CD4-positive, alpha-beta T cell treated with Interleukin-4 for 4 hours (primary cell): ENCODE measurements at places on chromosomes 1 and 21.

DNA sequence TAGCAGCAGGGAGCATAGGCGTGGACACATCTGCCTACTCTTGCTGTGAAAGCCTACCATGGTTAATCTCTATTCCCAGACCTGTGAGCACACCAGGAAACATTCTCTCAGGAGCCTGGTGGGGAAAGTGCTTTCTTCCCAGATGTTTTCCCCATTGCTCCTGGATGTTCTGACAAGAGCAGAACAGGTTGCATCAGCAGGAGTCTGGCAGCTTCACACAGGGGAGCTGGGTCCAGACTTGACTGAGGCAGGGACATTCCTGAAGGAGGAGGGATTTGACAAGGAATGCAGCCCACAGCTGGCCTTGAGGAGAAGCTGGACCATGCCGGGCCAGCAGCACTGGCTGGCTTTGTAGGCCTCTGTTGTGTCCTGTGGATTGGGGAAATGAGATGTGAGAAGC, 21.0 kb upstream of the ARTN start:
- no peak for DNase-seq

GRCh38 chr1:46492269-46492853, 2.7 kb downstream of the DMBX1 start:
- DNase-seq = no peak

DNA sequence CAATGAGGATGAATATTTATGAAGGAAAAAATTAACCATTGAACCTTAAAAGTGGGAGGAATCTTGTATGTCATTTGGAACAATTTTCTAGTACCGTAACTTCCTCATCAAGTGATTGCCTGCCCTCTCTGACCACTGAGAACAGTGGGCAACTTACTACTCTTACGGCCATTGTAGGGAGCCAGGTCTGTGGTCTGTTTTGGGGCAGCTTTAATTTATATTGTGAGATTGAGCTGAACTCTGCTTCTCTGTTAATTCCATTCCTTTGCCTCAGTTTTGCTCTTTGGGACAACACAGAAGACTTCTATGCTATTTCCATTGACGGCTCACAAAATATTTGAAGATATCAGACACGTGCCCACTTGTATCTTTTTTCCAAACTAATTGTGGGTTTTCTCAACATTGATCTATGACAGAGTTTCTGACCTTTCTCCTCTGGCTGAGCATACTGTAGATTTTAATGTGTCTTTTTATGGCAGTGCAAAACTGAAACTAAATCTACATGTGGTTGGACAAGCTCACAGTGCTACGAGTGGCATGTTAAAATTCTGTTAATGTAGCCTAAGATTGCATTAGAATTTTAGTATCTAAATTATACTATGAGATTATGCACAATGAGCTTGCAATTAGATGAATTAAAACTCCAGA, 27.8 kb upstream of the ZNF281 start:
- peak; percentile 25 for DNase-seq

DNA sequence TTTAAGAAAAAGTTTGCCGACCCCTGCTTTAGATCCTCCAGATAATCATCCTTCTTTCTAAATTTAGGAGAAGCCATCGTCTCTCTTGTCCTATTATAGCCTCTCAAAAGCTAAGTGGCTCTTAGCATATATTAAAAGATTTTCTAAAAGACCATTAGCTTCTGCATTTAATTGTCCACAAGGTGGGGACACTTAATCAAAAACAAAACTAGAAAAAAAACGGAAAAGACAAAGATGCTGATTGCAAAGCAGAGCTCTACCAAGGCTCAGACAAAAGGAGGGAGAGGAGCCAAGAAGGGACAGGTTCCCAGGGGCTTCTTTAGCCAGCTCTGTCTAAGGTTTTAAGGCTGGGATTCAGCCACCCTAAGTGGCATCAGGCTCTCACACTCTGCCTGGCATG, 128.3 kb upstream of the HMGB4 start:
- DNase-seq = no peak

DNA sequence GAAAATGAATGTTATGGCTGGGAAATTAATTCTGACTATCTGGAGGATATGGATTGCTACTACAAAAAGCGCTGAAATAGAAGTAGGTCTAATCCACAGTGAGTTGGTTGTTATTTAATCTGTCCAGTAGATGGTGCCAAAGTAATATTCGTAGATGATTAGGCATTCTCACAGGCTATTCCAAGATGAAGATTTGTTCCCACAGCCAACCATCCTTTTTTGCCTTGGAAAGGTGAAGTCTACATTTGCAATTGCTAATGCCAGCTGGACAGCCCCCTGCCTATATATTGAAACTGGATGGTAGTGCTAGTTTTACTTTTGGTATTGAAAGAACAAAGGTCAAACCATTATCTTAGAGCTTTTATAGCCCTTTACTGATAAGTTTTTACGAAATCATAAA, 43.8 kb downstream of the RBM11 start:
- peak; percentile 19 for DNase-seq

- DNase-seq = no peak
Observed at GRCh38 chr1:204331847-204332487, 27.8 kb downstream of the PLEKHA6 start.

- no peak for DNase-seq
Observed at GRCh38 chr1:244449936-244450508, 1.7 kb downstream of the ADSS2 start.

DNA sequence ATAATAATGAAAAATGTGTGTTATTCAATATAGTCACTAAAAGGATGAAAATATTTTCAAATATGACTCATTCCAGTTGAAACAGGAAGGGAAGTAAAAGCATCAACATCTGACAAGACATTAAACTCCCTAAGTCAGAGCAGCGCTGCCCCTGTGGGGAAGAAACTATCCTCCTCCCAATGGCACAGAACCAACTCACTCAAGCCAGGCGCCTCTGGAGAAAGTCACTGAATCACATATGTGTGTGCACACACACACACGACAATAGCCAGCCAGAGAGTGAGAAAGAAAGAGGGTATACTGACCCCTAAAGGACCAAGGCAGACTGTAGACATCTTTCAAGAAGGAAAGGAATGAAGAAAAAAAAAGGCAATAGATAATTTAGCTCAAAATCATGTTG, 126.9 kb downstream of the SETD4 start:
- peak; percentile 8 for DNase-seq

GRCh38 chr21:36914244-36915013, 52.0 kb downstream of the HLCS start:
- no peak for DNase-seq

DNA sequence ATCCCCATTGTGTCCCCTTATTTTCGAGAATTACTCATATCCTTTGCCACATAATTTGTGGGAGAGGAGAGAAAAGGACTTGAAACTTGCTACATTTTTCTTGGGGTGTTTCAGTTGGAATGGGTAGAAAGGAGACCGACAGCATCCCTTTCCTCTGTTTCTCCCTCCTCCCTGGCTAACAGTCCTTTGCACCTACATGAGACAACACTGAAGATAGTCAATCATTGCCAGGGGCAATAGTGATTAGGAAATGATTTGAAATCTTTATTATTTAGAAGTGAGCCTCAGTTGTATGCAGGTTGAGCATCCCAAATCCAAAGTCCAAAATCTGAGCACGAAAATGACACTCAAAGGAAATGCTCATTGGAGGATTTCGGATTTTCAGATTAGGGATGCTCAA, 7.8 kb upstream of the TARS2 start:
- no peak for DNase-seq

- no peak for DNase-seq
Observed at GRCh38 chr21:38918607-38919346, 113.0 kb downstream of the ETS2 start.

DNA sequence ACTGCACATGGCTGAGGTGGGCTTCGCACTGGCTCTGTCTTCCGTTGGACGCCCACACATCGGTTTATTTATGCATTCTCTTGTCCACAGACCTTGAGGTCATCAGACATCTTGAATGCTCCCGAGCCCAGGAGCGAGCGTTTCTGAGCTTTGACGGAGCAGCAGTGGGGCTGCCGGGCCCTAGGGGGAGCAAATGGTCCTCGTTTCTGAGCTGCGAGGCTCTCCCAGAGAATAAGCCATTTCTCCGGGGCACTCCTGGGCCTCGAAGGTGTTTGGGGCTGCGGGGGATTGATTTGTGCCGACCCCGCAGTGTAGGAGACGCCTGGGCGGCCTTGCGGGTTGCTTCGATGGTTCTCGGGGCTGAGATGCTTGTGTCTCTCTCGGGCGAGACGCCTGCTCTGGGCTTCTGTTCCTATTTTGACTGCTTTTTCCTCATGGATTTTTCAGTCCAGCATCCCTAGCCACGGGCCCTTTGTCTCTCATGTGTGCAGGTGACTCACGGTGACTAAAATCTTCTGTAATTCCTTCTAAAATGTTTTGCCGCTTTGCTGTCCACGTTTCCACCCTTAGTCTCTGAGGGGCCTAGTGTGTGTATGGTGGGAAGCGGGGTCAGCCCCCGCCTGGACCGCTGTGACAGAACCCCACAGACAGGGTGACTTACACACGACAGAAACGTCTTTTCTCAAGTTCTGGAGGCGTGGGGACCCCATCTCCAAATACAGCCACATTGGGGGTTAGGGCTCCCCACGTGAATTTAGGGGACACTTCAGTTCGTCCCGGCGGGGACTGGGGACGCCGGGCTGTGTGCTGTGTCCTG, 62.1 kb downstream of the FAAP20 start:
- no peak for DNase-seq

DNA sequence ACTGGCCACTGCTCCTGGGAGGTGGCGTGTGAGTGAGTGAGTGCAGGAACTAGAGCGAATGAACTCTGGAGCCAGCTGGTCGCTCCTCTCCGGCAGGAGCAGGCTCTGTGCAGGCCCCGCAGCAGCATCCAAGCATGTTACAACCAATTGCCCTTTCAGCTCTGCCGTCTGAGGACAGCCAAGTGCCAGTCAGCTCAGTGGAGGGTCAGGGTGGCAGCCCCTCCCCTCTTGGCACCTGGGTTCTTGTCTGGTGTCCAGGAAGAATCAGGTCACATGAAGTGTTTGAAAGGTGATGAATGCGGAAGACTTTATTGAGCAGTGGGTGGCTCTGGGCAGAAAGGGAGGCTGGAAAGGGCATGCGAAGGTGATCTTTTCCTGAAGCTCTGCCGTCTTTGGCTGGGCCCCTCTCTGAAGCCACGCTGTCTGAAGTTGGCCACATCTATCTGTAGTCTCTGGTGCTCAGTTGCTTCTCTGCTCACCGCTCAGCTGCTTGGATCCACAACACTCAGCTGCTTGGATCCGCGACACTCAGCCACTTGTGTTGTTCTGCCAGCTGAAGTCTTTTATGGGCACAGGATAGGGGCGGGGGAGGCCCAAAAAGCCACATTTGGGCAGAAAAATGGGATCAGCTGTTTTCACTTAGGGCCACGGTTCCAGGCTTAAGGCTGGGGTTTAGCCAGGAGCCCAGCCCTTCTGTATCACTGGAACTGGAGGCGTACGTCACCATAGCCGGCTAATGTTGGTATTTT, 139.8 kb downstream of the ADSS2 start:
- no peak for DNase-seq

GRCh38 chr1:15578921-15579682, 5.7 kb downstream of the AGMAT start:
- DNase-seq = peak; percentile 61

DNA sequence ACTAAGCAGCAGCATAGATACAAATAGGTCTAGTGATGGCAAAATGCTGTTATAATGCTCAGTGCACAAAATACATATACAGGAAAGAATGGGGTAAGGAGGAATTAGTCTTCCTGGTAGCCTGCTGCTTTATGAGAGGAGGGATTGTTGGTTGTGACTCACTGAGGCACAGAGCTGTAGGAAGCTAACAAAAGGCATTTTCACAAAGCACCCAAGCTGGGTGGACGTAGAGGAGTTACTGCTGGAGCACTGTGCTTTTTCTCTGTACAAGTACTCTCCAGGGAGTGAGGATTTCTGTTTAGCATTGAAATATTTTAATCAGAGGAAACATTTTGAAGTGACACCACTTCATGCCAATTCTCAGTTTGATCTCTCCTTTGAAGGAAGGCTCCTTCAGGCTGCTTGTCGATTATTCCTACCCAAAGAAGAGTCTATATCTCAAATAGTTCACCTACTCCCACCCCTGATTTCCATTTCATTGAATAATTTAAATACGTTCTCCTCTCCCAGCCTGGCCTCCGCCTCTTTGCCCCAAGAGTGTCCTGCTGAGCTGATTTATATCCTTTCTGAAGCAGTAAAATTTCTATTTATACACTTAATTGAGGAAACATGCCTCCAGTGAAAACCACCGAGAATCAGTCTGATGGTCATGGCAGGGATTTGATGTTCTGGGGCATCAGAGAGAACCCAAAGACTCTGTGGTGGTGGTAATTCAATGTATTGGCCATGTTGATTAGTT, 271.9 kb downstream of the HHAT start:
- DNase-seq = no peak

- no peak for DNase-seq
Observed at GRCh38 chr21:14962217-14962616, 102.6 kb downstream of the NRIP1 start.

DNA sequence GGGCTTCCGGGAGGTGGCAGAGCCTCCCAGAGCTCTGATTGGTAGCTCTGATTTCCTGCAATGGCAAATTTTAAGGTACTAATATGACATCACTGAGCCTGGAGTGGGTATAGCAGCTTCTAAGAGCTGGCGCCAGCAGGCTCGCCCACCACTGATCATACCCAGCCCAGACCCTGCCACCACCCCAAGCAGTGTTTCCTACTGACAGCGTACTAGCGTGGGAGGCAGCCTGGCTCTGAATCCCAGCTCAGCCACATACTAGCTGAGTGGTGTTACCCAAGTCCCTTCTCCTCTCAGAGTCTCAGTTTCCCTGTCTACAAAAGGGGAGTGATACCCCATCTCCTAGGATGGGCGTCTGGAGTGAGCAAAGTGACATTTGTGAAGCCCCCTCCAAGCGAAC, 13.0 kb upstream of the ALDH4A1 start:
- no peak for DNase-seq

DNA sequence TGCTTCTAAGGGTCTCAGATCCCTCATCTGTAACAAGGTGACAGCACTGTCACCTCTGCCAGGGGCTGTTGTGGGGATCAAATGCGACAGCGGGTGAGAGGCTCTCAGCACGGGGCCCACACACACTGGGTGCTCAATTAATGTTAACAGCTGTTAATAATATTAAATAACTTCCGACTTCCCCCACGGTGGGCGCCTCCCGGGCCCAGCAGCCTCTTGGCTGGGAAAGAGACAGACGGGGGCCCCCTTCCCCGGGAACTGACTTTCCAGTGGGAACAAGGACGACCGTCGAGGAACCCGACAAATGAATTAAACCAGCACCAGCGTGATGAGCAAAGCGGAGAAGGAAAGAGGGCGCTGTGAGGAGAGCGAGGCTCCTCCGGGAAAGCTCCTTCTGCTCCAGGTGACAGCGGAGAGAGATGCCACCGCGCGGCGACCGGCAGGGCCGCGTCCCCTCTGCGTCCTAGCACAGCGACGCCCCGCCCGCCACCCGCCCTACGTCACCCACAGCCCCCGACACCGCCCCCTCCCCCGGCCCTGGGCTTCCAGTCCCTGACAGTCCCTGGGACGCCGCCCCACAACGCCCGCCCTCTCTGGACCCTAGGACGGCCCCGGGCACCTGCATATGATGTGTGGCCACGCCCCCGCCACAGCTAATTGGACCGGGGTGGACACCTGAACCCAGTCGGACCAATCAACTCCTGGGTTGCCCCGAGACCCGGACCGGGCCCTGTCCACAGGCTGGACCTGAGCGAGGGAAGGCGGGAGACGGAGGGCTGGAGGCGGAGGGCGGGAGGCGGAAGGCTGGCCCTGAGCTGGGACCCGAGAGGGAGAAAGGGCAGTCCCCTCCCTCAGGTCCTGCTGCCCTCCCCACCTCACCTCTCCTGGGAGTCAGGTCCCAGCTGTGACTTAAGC, 38.2 kb downstream of the MATN1 start:
- no peak for DNase-seq
